ENCODE measurements at places on chromosomes 2 and 18.

DNA sequence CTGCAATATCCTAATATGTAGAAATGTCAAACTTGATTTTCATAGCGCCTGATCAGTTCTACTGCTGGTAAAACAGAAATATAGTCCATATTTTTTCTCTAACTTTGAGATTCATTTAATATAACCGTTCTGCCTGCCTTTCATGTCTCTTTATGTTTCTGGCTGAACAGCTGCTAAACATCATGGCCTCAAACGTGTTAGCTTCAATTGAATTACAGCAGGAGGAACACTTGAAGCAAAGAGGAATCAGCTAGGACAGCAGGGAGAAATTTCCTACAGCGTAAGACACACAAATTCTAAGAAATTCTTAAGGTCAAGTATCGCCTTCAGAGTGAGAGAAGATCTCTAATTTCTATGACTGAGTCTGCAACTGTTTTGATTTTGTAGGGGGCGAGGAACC is 433.2 kb downstream of the FBXO15 start:
- no peak for DNase-seq

DNA sequence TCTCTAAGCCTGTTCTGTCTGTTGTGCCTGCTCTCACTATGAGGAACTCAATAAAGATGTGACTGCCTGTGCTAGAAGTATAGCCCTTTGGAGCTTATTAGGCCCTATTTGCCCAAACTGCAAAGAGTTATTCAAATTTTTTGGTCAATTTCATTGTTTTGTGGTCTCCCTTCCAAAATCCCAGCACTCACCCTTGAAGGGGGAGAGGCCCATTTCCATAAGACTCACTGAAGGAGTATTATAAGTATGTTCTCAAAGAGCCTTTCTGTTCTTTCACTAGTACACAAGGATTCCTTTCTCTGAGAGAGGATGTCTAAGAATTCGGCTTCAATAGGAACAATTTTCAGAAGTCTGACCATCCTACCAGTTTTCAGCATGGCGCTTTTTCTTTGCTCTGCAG is 641.9 kb upstream of the REG3G start:
- no peak for DNase-seq

DNA sequence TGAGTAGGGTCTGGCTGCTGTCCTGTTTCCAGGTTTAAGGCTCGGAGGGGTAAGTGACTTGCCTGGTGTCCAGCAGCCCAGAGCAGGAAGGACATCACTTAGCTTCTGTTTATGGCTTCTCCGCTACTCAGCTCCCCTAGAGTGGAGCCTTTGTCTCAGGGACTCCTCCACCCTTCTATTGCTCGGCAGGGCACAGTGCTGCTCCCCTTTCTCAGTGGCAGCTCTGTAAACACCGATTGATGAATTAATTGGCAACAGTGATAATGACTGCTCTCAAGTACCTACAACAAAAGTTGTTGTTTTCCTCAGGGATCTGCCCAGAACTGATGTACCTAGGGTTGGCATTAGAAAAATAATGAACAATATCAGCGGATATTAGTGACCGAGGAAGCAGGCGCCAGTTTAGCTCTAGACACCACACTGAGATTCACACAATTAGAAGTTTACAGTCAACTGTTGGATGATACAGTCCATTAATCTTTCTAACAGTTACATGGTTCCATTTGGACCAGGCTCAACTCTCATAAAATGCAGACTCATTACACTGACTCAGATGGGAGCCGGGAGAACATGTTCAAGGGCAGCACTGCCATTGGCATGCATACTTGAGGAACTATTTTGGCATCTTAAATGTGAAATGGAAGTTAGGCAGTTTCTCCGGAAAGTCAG is 265.7 kb downstream of the MTX2 start:
- no peak for DNase-seq

DNA sequence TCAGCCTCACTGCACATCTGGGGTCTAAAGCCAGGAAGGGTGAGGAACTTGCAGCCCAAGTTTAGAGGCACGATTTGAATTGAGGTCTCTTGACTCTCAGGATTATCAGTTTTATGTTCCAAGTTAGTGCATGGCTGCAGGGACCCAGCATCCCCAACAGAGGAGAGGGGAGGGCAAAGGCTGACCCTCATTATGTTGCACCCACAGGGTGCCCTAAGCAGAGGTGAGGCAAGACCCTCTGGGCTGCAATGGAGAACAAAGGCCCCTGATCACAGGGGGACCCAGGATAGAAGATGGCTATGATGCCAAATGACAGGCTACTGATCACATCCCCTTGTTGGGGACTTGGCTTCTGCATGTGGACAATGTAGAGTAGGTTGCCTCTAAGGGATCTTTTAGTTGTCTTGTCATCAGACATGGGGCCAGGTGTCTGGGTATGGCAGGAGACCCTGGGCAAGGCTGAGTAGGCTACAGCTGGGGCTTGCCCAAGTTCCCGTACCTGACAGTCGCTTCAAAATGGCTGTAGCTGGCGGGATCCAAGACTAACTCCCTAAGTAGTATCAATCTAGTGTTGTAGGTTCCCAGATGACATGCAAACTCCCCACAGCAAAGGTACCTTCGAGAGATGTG is 4.5 kb upstream of the GDF7 start:
- no peak for DNase-seq

- DNase-seq = no peak
Observed at GRCh38 chr18:55115606-55116005, 156.3 kb upstream of the CCDC68 start.

DNA sequence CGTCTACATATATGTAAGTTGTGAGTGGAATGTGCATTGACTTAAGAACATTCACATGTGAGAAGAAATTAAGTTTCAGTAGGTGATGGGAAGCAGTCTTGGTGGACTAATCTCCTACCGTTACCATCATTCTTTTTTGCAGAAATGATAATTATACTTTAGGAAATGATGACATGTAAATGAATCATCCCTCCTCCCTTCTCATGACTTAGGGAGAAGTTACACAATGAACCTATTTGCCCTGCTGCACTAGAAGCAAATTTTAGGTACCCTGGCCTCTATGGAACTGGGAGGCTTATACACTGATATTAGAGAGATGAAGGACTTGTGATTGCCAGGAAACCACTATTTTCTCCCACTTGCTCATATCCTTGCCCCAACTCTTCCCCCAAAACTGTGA is 214.2 kb downstream of the CALCRL start:
- no peak for DNase-seq

GRCh38 chr2:133324150-133324561 is 244.1 kb downstream of the NCKAP5 start:
- DNase-seq = no peak

DNA sequence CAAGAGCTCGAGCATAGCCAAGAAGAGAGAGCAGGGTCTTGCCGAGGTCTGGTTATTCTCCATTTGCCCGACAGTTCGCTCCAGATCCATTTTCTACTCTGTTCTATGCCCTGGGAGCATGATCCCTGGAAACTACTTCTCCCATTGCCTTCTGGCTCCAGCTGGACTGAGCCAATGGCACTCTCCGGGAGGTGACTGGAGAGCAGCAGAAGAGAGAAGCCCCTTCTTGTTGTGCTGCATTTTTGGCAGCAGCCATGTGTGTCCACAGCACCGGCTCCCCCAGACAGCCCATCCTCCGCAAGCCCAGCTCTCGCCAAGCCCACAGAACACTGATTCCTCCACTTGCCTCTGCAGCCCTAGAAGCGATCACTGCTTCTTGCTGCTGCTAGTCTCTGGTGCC is 345.5 kb downstream of the TNS1 start:
- DNase-seq = no peak

DNA sequence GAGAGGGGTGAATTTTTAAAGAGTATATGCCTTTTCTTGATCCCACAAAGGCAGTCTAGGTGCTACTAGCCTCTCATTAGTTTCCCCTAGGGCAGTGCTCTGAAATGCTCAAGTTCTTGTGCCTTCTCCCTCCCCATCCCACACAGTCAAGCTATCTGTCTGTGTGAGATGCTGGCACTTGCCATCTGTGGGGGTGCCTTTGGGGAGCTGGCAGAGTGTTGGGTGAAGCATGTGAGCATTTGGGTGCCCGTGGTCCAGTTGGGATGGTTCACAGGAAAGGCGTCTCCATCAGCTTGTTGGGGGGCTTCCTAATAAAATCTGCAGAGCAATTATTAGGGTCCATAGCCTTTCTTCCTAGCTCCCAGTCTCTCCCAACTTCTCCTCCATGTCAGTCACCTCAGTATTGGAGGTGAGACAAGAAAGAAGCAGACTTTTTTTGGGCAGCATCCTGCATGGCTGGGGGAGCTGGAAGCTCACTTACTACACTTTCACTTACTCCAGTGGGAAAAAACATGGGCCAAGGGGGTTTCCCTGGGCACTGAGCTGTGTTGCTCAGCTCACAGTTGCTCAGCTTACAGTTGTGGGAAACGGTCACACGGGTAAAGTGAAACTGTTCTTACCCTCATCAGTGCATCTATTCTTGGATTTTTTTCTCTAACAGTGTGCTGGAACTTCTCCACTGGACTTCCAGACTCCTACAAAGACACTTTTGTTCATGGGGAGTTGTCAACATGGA is 29.3 kb downstream of the COLEC11 start:
- DNase-seq = no peak

- DNase-seq = no peak
Observed at GRCh38 chr2:197196541-197197180, 113.9 kb downstream of the ANKRD44 start.

DNA sequence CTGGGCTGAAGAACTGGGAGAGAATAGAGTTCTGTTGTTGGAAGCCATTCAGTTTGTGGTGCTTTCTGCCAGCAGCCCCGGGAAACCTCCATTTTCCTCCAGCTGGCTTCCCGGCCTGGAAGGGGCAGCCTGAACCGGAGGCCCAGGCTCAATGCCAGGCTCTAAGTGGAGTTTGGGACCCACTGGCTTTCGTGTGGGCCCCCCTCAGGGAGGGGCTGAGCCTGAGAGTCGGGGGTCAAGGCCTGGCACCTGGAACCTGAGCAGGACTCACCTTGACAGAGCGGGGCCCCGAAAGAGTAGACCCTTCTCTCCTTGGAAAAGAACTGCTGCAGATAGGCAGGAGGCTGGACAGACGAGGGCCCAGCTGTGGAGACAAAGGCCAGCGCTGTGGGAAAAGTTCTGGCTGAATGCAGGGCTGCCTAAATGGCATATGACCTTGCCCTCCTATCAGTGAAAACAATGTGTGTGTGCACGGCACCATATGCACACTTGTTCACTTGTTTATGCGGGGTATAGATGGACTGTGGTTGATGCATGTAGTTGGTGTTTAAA is 34.8 kb upstream of the ASB18 start:
- DNase-seq = no peak

GRCh38 chr2:120369250-120369649 is 23.3 kb downstream of the INHBB start:
- DNase-seq = no peak

GRCh38 chr2:48254839-48255238 is 275.1 kb upstream of the STON1 start:
- DNase-seq = no peak

- DNase-seq = no peak
Observed at GRCh38 chr2:173323371-173323770, 31.3 kb upstream of the CDCA7 start.

- DNase-seq = no peak
Observed at GRCh38 chr2:71492112-71492511, 38.8 kb downstream of the DYSF start.

GRCh38 chr18:69220529-69220928 is 180.2 kb upstream of the DOK6 start:
- DNase-seq = no peak

GRCh38 chr2:98771721-98772524 is 41.0 kb upstream of the MGAT4A start:
- DNase-seq = no peak

GRCh38 chr18:57975805-57976204 is 68.2 kb upstream of the NEDD4L start:
- no peak for DNase-seq

GRCh38 chr2:9772999-9773902 is 70.0 kb upstream of the TAF1B start:
- no peak for DNase-seq

DNA sequence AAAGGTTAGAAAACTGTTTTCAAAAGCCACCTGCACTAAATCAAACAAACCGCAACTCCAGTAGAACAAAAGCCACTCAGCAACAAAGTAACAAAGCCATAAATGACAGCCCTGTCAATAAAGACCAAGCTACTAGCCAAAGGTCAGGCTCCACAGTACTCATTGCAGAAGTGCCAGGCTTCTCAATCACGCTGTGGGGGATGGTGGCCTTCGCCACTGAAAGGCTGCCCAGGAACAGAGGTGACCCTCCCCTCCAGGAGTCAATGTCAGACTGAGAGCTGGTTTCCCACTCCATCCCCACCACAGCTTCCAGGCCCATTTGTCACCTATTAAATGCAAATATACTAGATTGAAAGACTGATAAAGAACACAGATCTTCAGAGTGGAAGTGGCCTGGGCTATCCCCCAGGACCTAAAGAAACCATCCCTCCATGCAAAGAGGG is 5.9 kb downstream of the ATP8B1 start:
- no peak for DNase-seq

DNA sequence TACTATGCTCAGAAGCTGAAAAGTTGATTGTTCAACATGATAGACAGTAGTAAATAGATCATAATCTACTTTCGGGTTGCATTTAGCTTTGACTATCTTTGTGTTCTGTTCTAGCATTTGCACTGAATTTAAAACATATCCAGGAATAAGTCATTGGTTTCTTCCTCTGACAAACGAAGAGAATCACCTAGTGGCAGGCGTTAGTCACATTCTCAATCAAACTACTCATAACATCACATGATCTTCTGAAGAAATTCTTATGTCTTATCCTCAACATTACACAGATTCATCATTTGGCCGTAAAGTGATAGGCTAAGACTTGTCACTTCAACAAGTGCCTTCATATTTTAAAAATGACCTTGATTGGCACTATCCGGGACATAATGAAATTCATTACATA is 63.6 kb upstream of the TTC21B start:
- no peak for DNase-seq

GRCh38 chr2:39919511-39920306 is 140.7 kb upstream of the THUMPD2 start:
- no peak for DNase-seq

GRCh38 chr2:240554767-240555493 is 2.9 kb downstream of the ANKMY1 start:
- DNase-seq = no peak

- DNase-seq = no peak
Observed at GRCh38 chr2:51657849-51658248, 625.9 kb upstream of the NRXN1 start.

DNA sequence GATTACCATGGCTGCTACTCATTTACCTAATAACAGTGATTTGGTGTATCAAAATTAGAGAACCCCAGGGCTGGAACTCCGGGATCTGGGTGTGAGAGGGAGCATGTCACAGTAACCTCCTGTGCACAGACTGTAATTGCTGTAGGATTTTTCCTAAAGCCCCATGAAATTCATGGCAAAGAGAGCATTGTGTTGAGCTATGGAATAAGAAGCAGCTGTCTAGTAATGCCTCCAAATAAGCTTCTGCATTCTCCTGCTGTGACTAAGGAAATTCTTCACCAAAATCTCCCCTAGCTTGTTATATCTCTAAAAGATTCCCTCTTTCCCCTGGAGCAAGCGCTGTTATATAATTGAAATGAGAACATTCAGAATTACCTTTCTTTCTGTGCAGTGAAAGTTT is 158.1 kb upstream of the SPATS2L start:
- no peak for DNase-seq
